GM19239 (cell line): ENCODE measurements at places on chromosomes 11 and 22.

DNA sequence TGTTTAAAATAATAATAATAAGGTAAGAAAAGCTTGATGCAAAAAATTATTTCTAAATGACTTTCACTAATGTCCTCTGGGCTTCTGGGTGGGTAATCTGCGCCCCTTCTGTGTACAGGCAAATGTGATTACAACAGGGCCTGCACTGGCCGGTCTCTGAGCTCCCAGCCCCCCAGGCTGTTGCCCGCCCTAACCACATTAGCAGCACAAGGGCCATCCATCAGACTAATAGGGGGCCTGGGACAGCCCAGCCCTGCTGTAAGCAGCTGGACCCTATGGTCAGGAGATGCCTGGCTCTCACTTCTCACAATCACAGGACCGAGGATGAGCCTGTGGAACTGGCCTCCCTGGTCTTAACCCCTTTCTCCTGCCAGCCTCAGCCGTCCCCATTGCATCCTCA, 388.4 kb downstream of the BUD13 start:
- DNase-seq = no peak

- no peak for DNase-seq
Measured at GRCh38 chr11:120123946-120124345, 14.0 kb downstream of the TRIM29 start.

- DNase-seq = no peak
Measured at GRCh38 chr11:9170450-9170849, 79.1 kb upstream of the SCUBE2 start.

DNA sequence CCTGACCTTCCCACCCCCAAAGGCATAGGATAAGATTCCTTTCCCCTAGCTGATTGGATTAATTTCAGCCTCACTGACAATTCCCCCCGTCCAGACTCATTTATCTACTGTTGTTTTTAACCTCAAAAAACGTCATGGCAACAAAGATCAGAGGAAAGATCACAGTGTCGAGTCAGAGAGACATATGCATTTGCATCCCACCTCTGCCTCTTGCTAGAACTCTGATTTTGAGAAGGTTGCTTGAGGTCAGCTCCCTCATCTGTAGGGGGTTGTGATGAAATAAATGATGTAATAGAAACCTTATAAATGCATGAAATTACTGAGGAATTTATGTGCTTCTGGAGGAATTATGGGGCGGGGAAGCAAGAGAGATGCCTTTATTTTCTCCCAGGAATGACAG, 53.3 kb upstream of the SYN3 start:
- no peak for DNase-seq
